ENCODE measurements at places on chromosomes 3 and 15.

- no peak for DNase-seq
Observed at GRCh38 chr3:44340058-44340395, 1.5 kb downstream of the TCAIM start.

DNA sequence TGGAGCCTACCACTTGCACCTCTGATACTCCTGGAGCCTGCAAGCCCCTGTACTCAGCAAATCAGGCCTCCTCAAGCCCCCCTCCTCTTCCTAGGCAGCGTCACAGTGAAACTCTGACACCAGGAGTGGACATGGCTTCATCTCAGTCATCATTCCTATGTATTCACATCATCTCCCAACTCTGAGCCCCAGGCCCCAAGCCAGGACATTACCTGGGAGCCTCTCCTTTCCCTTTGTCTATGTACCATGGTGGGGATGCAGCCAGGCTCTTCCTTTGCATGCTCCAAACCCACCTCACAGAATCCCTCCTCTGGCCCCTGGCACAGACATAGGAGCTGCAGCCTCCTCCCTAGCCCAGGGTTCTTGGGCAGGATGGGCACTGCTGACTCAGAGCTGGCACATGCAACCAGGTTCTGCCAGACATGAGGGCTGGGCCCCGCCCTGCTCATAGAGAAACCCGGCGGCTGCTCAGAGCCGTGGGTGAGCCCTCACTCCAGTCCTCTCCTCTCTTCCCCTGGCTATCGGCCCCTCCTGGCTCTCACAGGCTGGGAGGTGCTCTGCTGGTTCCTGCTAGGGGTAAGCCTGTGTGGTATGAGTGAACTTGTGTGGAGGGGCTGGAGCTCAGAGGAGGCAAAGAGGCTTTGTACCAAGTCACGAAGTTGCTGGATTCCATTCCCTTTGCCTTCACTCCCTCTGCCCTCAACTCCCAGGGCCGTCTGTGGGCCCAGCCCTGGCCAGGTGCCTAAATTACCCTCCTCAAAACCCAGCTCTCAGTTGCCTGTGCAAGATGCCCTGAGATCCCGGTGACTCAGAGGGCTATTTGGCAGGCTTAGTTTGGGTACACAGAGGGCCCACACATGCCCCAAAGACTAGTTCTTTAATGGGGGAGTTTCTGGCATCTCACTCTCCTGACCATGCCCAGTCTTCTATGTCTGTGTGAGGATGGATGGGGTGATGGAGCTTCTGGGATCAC is 1.9 kb upstream of the PLCD1 start:
- DNase-seq = no peak

GRCh38 chr3:184832044-184832443 is 20.1 kb downstream of the VPS8 start:
- no peak for DNase-seq

DNA sequence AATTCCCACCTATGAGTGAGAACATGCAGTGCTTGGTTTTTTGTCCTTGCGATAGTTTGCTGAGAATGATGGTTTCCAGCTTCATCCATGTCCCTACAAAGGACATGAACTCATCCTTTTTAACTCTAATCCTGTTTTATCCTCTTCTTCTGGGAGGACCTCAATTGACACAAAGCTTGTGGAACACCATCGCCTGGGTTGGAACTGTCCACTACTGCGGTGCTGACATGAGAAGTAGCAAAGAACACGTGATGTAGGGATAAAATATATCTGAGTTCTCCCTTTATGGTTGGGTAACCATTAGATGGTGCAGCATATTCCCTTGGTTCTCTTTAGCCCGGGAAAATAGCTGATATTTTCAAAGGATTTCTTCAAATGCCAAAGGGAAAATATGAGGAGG is 105.3 kb upstream of the TOPAZ1 start:
- DNase-seq = no peak

DNA sequence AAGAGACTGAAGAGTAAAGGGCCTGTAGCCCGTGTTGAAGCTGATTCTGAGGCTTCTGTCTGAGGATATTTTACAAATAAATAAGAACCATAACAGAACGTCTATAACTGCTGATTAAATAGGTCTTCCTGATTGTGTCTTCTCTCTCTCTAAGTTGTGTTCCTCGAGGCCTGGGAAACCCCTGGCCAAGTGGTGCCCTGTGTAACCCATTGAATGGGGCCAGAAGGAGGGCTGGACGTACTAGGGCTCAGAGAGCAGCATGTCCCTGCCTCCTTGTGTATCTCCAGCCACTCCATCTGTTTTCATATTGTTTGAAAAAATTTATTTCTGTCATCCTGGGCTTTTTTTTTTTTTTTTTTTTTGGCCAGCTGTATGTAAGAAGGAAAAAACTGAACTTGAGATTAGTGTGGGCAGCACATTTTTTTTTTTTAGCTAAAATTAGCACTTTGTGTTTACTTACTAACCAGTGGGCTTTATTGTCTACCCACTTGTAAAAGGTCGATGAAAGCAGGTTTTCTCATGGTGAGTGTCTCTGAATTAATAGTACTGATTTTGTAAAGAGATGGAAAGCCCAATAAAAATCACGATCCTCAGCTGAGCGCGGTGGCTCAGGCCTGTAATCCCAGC is 10.7 kb downstream of the DHX30 start:
- DNase-seq = no peak

DNA sequence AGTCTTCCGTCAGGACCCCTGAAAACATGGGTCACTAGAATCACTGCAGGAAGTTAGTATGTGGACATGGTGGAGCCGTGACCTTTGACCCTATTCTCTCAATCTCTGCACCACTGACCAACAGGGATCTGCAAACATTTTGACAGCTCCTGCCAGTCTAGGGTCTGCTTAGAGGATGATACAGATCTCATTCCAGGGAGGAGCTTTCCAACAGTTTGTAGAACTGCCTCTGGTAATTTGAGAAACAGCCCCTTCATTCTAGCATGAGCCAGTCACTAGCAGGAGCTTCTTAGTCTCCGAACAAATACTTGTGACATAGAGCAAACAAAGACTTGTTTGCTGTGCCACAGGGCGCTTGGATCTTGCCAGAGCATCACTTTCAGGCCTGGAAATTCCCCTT is 270.3 kb upstream of the CFAP20DC start:
- no peak for DNase-seq

GRCh38 chr15:42159381-42160015 is 3.1 kb upstream of the PLA2G4F start:
- no peak for DNase-seq

DNA sequence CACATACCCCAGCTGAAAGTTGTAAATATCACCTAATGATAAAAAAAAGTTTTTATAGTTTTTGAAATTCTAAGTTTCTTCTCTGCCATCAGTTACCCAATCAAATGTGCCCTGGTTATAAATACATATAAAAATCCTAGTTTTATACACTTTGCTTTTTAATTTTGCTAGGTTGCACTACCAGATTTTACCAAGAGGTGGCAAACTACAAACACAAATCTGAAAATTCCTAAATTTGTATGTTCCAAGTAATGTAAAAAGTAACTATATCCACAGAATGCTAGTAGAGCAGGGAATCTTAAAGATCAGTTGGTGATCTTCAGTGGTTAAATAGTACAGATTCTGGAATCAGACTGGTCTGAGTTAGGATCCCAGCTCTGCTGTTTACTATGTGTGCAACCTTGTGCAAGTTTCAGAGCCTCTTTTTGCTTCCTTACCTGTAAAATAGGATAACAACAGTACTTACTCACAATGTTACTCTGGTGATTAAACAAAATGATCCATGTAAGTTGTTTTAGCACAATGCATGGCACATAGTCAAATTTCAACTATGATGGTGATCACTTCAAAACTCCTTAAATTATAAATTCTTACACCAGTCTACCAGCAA is 11.0 kb downstream of the TRPM7 start:
- DNase-seq = no peak

GRCh38 chr15:100833417-100834389 is 45.9 kb upstream of the ALDH1A3 start:
- no peak for DNase-seq

- no peak for DNase-seq
Observed at GRCh38 chr15:35738370-35738769, 192.4 kb upstream of the DPH6 start.

DNA sequence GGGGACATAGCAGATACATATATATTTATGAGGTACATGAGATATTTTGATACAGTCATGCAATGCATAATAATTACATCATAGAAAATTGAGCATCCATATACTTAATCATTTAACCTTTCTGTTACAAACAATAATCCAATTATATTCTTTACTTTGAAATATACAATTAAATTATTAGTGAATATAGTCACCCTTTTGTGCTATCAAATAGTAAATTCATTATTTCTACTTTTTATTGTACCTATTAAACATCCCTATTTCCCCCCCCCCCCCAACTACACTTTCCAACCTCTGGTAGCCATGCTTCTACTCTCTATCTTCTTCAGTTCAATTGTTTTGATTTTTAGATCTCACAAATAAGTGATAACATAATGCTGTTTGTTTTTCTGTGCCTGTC is 719.1 kb downstream of the ZBBX start:
- DNase-seq = no peak

- no peak for DNase-seq
Observed at GRCh38 chr3:187636528-187636927, 33.7 kb downstream of the SST start.

GRCh38 chr3:186986816-186987215 is 56.5 kb downstream of the ST6GAL1 start:
- no peak for DNase-seq

- DNase-seq = no peak
Observed at GRCh38 chr3:13636186-13636585, 87.3 kb downstream of the FBLN2 start.

DNA sequence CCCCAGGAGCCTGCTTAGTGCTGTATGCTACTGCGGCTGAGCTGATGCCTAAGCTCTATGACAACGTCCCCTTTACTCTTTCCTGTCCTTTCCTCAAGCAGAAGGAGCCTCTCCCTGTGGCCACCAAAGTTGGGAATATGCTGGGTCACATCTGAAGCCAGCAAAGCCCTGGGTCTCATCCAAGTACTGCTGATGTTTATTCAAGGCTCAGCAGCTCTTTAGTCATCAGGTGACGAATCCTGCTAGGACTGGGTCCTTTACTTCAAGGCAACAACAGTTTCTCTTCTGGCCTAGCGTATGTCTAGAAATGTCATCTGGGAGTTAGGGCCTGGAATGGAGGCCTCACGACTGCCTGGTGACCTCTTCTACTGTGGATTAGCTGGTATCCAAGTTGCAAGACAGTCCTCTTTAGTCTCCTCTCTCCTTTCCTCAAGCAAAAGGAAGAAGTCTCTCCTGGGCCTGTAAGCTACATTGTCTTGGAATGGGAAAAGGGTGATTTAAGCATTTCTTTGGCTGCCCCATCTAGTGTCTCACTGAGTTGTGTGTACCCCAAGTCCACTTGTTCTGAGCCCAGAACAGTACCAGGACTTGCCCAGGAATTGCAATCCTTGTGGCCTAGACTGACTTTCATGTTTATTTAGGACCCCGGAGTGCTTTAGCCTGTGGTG is 63.9 kb downstream of the TNFAIP8L3 start:
- no peak for DNase-seq

- no peak for DNase-seq
Observed at GRCh38 chr3:140467796-140468315, 210.0 kb upstream of the TRIM42 start.

DNA sequence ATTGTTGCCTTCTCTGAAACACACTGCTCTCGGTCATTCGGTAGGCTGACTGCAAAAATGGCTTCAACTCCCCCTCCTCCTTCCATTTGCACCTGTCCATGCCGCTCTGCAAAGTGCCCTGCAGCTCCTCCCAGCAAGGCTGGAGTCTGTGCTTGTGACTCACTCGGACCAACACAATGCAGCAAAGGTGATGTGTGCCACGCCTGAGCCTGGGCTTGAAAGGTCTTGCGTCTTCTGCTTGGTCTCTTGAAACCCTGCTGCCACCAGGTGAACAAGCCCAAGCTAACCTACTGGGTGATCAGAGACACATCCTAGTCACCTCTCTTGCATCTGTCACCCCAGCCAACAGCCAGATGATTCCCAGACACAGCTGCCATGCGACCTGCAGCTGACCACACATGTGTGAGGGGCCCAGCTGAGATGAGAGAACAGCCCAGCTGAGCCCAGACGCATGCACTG is 71.1 kb downstream of the MGLL start:
- DNase-seq = no peak

- no peak for DNase-seq
Observed at GRCh38 chr3:53216723-53217122, 39.1 kb downstream of the TKT start.

GRCh38 chr3:17235310-17235709 is 350.6 kb downstream of the PLCL2 start:
- DNase-seq = no peak

DNA sequence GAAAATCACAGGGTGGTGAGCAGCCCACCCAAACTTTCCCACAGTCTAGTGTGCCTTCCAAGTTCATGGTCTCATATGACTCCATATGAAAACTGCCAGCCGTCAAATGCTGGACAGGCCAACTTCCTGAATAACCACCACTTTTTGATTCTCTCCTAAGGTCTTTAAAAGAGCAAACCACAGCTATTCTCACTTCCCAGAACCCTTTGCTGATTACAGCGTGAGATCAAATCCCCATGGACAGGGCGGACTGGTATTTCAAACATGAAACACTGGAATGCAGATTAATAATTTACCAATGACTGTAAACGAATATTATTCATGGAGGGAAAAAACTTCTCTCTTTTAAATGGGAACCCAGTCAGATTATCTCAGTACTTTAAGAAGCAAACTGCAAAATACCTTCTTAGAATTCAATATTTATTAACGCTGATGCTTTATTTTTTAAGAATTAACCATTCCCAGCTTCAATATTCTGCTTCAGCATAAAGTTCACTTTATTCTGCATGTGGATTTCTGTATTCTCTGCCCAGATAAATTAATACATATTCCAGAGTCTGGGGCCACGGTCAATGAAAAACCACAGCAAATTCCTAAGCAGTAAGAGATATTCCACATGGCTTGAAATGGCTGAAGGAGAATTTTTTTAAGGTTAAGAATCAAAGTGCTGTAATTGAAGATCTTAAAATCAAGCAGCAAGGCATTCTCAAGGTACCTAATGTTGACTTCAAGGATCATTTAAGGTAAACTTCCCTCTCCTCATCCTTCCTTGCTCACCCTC is 42.9 kb downstream of the MYO1E start:
- DNase-seq = no peak

- no peak for DNase-seq
Observed at GRCh38 chr3:31892916-31893573, 88.0 kb downstream of the OSBPL10 start.

GRCh38 chr3:194573680-194574437 is 59.4 kb downstream of the TMEM44 start:
- no peak for DNase-seq

GRCh38 chr15:32861174-32861573 is 143.4 kb downstream of the GREM1 start:
- no peak for DNase-seq

Data from stimulated activated CD8-positive, alpha-beta memory T cell treated with anti-CD3 and anti-CD28 coated beads, Interleukin-15, amount 100 ng/mL, for 48 hours (primary cell).